Renal cortex interstitium (tissue), 15 donors: ENCODE measurements at places on chromosomes 1 and 21.

GRCh38 chr1:40476924-40477677, at the start of gene ZFP69:
TSS of gene ZFP69 (plus strand) at chr1:40477290. CDS start at chr1:40479362, 2,072 bp downstream.
- DNase-seq: peak; percentile 43

- DNase-seq: no peak
Measured at GRCh38 chr1:26700711-26701110, 4.9 kb downstream of the ARID1A start.

- DNase-seq: no peak
Measured at GRCh38 chr1:97926017-97926708, 5.3 kb upstream of the DPYD start.

- DNase-seq: no peak
Measured at GRCh38 chr1:245997471-245998258, 509.4 kb downstream of the SMYD3 start.
